ENCODE measurements at places on chromosomes 1 and 21. TPM values are rescaled to one million over a fixed set of nuclear protein-coding genes. Genes with fewer than 3 reads are reported as not detected.
A peak's percentile ranks its signal among the peaks of the same experiment; 100 is the strongest.

DNA sequence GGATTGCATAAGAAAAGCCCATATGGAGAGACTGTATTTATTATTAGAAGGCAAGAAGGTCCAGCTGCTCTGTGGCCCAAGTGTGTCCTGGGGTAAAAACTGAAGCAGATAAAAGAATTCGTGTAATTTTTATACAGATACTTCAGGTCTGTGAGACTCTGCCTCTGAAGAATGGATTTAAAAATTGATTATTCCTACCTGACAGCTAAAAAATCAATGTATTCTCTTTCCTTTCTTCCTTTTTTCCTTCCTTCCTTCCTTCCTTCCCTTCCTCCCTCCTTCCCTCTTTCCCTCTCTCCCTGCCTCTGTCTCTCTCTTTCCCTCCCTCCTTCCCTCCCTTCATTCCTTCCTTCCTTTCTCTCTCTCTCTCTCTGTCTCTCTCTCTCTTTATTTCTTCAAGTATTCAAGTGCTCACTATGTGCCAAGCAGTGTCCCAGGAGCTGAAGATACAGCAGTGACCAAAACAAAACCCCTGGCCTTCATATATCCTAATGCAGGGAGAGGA, 11.3 kb upstream of the MGST3 start:
- no peak for DNase-seq

- no peak for DNase-seq
Observed at GRCh38 chr1:97158691-97159096, 437.1 kb downstream of the PTBP2 start.

DNA sequence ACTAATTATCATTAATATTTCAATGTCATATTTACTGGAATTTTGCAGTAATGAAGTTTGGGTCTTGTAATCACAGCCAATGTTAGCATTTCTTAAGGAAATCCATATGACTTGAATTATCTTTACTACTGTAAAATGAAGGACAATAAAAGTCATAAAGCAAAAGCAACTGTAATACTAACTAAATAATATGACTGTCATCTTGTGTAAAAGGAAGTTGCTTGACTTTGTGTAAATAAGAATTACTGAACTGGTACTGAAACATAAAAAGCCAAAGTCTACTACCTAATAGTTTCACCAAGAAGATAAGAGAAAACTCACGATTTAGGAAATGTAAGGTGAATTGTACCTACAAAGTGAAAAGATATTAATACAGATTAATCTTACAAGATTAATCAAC, 57.5 kb downstream of the ATP6V1G3 start:
- no peak for DNase-seq

GRCh38 chr1:172211221-172211620, 209.3 kb upstream of the C1orf105 start:
- no peak for DNase-seq

DNA sequence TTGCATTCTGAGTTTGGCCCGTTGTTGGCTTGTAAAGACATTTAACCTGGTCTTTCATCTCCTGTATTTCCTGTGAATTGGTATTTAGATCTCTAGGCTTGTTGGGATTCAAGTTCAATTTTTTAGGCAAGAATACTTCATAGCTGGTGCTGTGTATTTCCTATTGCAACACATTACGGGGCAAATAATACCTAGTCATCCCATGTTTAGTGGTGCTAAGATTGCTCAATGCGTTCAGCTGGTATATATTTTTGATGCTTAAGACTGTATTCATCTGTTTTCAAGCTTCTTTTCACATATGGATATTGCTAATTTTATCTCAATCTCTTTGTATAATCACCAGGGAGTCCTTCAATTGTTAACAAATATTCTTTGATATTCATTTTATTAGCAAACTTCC, 87.5 kb upstream of the ZBTB18 start:
- peak; percentile 50 for DNase-seq

DNA sequence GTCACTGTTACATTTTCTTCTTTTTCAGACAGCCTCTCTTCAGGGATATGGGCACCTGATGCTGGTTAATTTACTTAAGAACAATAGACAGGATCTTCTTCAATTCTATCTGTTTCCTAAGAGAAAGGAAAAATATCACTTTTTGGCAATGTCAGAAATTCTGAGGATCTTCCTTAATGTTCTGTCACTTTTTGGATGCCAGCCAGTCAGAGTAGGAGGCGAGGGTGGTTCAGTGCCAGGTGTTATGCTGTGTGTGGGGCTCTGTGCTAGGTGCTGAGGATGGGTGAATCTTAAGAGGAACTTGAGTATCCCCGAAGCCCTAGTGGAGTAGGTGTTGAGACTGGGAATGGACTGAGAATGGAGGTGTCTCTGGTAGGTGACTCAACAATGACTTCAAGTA, 133.5 kb downstream of the UCK2 start:
- DNase-seq = no peak

OR2T35 gene
- not detected for total RNA-seq

RUNX3 gene
- total RNA-seq = 2.7 TPM

SYT14 gene
- 1.4 TPM for total RNA-seq

Measured in GM23248 (cell line).